ENCODE measurements at places on chromosomes 7 and 10.

DNA sequence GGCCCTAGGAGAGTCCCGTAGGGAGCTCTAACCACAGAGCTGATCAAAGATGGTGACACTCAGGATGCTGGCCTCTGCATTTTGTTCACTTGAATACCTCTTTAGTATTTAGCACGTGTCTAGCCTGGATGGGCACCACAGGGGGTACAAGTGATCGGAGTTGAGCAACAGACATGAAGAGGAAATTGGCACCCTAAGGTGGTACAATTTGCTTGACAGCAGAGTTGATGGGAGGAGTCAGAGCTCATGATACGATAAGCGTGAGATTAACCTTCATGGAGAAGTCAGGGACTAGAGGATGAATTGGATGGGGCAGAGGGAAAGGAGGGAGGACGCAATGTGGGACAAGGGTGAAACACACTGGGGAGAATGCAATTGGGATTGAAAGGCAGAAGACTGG lies 9.9 kb upstream of the ZNF212 start:
- DNase-seq, result no peak

DNA sequence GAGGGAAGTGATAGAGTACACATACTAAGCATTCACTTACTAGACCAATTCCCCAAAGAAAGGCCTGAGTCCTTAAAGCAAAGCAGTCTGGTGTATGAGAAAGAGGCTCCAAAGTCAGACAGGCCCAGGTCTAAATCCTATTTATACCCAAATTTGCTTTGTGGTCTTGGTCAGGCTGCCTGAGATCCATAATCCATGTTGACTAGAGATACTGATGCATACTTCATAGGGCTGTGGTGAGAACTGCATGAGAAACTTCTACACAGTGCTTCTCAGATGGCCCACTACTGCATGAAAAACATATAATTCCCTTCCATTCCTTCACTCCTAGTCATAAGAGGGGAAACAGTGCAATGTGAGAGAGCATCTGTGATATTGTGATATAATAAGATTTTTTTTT lies 81.6 kb upstream of the SP4 start:
- no peak for DNase-seq

DNA sequence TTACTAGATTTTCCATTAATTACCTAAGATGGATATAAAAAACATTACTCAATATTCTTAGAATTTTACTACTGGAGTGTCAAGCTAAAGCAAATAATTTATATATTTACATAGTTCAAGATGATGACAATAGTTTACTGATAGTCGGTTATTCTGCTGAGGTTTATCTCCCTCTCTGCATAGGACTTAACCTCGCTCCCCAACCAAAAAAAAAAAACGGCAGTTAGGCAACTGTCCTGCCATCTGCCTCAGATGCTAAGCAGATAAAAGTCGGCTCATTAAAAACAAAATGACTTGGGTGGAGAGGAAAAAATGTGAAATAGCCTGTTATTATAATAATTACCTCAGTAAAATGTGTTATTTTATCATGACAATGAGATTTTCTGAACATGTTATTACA lies 14.0 kb upstream of the ITGB8 start:
- no peak for DNase-seq

DNA sequence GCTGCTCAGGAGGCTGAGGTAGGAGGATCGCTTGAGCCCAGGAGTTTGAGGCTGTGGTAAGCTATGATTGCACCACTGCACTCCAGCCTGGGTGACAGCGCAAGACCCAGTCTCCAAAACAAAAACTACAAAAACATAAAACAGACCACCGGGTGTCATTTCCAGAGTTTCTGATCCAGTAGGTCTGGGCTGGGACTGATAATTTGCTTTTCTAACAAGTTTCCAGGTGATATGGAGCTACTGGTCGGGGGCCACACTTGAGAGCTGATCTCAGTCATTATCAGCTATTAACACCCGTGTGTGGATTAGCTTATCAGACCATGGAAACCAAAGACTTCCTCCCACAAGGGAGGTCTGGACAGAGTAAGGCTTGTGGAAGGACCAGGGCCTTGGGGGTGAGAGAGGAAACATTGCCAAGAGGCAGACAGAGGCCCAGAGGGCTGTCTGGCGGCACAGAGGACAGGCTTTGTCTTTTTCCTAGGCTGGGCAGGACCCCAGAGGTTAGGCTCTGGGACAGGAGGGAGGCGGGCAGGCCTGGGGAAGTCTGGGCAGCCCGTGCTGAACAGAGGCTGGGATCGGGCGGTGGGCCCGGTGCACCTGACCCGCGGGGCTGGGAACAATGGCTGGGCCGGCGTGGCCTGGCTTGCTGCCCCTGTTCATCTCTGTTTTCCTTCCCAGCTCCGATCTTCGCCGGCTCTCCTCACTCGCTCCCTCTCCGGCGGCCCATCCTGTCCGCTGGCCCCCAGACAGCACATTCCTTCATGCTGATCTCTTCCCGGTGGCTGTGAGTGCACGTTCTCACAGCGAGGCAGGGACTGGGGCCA lies 25.2 kb downstream of the TMEM270 start:
- peak; percentile 82 for DNase-seq

GRCh38 chr10:73906524-73907447 lies 4.1 kb upstream of the PLAU start:
- DNase-seq, result peak; percentile 92
